ENCODE measurements at places on chromosomes 12 and 14. TPM values are rescaled to one million over a fixed set of nuclear protein-coding genes. Genes with fewer than 3 reads are reported as not detected.
A peak's percentile ranks its signal among the peaks of the same experiment; 100 is the strongest.

The OR6C2 gene
- not detected for total RNA-seq

- peaks cover 25% of the 10 kb centered on the region for H3K4me1 ChIP-seq
- peaks cover 3% of the 10 kb centered on the region for H3K27me3 ChIP-seq
- no peak overlapping the region for H3K4me3 ChIP-seq
- no peaks in the 10 kb centered on the region for H3K36me3 ChIP-seq
Observed at GRCh38 chr12:12503384-12504078, 59.1 kb downstream of the DUSP16 start.

DNA sequence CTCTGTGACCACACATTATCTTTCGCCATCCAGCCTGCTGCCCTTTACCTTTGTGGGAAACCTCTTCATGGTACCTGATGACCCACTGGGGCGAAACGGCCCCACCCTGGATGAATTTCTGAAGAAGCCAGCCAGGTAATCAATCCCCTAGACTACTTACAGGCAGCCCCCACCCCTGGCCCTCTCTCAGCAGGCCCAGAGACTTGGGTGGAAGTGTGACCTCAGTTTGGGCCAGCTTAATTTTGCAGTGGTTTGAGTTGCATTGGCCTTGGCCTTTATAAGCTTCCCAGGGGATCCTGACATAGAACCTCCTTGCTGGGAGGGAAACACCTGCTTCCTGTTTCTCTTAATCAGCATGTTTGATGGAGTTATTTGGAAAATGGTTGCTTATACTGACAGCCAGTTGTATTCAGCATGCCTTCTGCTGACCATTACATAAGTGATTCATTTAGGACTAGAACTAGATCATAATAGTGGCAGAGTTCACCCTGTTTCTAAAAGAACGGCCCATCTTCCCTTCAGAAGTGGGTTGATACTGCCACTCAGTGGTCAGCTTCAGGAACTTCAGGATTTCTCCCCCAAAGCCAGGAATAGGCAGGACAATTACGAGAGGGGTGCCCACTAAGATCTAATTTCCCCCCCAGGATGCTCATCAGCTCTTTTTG lies 6.1 kb downstream of the SDR39U1 start:
- peak overlapping the region; percentile 31 for H3K4me3 ChIP-seq
- H3K36me3 ChIP-seq = peaks cover 38% of the 10 kb centered on the region
- H3K27me3 ChIP-seq = peaks cover 1% of the 10 kb centered on the region
- DNase-seq = peak; percentile 52
- H3K4me1 ChIP-seq = peaks cover 29% of the 10 kb centered on the region

DNA sequence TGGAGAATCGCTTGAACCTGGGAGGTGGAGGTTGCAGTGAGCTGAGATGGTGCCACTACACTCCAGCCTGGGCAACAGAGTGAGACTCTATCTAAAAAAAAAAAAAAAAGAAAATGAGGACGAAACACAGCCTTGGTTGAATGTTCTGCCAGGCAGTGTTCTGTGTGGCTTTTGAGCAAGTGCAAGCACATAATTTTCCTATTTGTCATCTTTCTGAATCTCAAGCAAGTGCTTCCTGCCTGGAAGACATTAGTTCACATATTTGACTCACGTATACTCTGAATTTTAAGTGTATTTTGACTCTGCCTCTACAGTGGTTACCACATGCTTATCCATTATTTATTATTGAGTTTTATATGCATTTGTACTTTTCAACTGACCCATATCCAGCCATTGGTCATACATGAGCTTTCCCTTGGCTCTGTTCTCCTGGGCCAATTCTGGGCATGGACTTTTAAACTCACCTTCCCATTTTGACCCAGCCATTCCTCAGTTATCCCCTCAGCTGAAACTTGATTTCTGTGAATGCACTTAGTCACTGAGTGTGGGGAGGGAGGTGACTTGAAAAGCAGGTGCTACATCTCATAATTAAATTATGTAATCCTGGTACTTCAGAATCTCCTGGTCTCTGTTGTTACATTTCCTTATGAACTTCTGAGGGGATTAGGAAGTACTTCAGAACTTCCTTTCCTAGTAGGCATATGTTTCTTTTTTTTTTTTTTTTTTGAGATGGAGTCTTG lies 8.1 kb downstream of the OR10G2 start:
- H3K27ac ChIP-seq = no peak overlapping the region
- H3K4me1 ChIP-seq = no peaks in the 10 kb centered on the region
- no peaks in the 10 kb centered on the region for H3K36me3 ChIP-seq
- no peak for DNase-seq
- no peak overlapping the region for H3K4me3 ChIP-seq

- DNase-seq = no peak
- H3K4me1 ChIP-seq = peaks cover 28% of the 10 kb centered on the region
- H3K4me3 ChIP-seq = no peak overlapping the region
- H3K36me3 ChIP-seq = no peaks in the 10 kb centered on the region
- H3K27me3 ChIP-seq = no peaks in the 10 kb centered on the region
Observed at GRCh38 chr12:106416273-106416672, 58.7 kb downstream of the POLR3B start.
